ENCODE measurements at places on chromosomes 16 and 17. TPM values are rescaled to one million over a fixed set of nuclear protein-coding genes. Genes with fewer than 3 reads are reported as not detected.

GRCh38 chr17:36463916-36464764, 22.3 kb upstream of the ZNHIT3 start:
- peak; percentile 65 for DNase-seq

GRCh38 chr16:58734459-58734787, 307 bp upstream of the GOT2 start:
- no peak for DNase-seq

GRCh38 chr17:54177606-54178308, 355.0 kb downstream of the KIF2B start:
- DNase-seq = no peak

- DNase-seq = no peak
These were observed 14.2 kb downstream of the ANKFY1 start for GRCh38 chr17:4249452-4250029.

DNA sequence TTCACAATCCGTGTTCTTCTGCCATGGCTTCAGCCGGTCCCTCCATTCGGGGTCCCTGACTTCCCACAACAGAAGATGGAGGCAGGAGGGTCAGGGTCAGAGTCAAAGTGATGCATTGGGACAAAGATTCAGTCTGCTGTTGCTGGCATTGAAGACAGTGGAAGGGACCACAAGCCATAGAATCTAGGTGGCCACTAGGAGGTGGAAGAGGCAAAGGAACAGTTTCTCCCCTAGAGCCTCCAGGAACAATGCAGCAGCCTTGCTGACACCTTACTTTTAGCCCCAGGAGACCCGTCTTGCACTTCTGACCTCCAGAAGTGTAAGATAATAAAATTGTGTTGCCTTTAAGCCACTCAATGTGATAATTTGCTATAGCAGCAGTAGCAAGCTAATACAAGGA, 55.9 kb downstream of the MFSD11 start:
- DNase-seq = no peak

DNA sequence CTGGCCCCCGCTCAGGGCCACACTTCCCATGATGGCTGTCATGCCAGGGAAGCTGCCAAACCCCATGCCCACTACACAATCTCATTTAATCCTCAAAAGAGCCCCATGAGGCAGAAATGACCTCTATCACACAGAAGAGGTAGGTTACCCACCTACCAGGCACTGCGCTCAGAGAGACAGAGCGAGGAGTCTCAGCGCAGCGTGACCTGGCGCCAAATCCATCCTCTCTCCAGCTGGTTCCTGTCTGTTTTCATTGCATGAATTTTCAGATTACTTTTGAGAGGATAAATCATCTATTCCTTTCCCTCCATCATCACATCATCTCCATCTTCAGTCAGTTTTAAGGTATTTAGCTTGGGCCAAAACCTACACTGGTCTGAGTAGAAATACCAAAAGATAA, 101.5 kb upstream of the DNAH17 start:
- no peak for DNase-seq

DNA sequence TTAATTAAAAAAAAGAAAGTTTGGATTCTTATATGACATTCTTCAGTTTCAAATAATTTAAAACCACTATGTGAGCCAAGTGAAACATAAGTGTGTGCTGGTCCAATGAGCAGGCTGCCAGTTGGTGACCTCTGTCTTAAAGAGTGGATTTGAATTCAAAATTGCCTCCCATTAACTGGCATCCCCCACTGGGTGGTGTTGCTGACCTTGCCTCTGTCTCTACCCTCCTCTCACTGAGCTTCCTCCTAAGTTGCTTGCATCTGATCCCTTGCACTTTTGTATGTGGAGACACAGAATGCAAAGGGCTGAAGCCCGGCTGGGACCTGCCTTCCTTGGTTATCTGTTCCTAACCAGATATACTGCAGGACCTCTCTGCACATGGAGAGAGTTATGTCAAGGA, 160.6 kb downstream of the CYLD start:
- no peak for DNase-seq

The SPECC1 gene
- 14.8 TPM for polyA plus RNA-seq

The HSD17B1 gene
- polyA plus RNA-seq = 3.0 TPM

The KRT222 gene
- 0.09 TPM for polyA plus RNA-seq

The ACSM2B gene
- 60.4 TPM for polyA plus RNA-seq

All from right renal pelvis (tissue), 4 donors.